Cardiac fibroblast (primary cell): ENCODE measurements at places on chromosomes 16 and 17.

DNA sequence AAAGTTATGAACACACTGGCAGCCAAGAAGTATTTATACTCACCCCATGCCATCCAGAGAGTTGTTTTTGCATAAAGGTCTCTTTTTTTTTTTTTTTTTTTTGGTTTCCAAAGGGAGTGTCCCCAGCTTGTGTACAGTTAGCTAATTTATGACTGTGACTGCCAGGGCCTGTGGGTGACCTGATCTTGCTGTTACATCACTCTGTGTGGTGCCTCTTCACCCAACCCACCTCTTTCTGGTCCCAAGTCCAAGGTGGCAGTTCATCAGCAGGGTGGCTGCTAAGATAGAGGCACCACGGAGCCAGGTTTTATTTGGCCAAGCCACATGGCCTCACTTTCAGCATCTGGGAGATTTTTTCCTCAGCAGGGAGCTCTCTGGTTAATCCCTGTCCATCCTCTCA lies at the start of gene NOS2:
TSS of gene NOS2 (minus strand) at position 8 of the 400 bp plus-strand sequence. CDS start 1,720 bp downstream, outside the sequence.
- DNase-seq = no peak

- no peak for DNase-seq
Observed at GRCh38 chr16:57541754-57542435, 548 bp upstream of the ADGRG5 start.

- DNase-seq = peak; percentile 71
Observed at GRCh38 chr17:43907998-43908721, 824 bp upstream of the MPP2 start.

DNA sequence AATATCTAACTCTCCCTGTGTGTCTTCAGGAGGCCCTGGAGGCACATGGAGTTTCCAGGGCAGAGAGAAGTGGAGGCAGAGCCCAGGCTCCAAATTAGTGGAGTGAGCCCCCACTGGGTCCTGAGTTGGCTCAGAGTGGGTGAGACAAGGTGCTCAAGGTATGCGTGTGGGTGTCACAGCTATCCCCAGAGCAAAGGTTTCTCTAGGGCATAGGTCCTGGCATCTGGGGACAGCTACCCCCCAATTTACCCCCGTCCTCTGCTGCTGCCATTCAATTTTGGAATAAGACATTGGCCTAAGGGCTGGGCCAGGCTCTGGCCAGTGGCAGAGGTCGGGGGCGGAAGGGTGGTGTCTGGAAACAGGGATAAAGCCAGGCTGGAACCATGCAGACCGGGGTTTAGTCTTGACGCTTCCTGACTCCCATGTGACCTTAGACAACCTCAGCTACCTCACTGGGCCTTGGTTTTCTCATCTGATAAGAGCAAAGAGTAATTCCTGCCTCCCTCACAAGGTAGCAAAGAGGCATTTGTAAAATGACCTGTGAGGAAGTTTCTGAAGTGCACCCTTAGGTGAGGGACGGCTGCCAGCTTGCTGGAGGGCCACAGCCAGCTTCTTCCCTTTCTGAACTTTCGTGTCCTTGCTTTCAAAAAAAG lies 78.2 kb upstream of the TMEM97 start:
- no peak for DNase-seq

DNA sequence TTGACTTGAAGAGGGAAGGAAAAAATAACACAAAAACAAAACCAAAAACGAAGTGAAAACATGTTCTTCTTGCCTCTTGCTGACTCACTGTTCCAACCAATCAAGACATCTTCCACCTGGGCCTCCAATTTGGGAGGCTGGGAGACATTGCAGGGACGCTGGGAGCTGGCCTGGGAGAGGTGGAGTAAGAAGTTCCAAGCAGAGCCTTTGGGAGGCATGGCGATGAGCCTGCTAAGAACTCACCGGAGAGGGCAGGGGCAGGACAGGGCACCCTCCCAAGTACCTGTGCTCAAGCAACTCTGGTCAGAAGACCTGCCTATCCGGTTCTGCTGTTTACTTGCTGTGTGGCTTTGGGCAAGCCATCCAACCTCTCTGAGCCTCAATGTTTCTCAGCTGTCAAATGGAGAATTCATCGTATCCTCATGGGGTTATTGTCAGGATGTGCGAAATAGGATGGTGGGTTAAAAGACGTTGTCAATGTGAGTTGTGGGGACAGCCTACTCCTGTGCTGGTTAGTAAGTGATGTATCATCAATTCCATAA lies 856 bp upstream of the GLP2R start:
- DNase-seq = no peak

DNA sequence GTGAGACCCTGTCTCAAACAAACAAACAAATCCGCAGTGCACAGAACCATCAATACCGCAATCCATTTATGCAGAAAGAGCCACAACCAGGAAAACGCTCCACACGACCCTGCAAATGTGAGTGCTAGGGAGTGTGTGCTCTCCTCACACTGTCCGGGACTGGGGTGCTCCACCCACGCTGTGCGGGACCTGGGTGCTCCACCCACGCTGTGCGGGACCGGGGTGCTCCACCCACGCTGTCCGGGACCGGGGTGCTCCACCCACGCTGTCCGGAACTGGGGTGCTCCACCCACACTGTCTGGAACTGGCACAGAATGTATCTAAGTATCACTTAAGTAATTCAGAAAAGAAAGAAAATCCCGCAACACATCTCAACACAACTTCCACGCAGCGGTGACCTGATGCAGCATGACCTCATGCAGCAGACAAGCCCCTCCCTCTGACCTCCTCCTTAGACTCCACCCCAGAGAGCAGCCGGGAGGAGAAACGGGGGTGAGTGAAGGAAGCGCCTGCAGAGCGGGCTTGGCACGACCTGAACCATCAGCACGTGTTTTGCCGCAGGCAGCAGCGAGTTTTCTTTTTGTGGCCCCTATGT lies 38.5 kb downstream of the ZNF276 start:
- no peak for DNase-seq

GRCh38 chr16:22240023-22240710 lies 34.1 kb downstream of the EEF2K start:
- DNase-seq = peak; percentile 76
